Nephron progenitor cell (in vitro differentiated cells): ENCODE measurements at places on chromosomes 1 and 21.

DNA sequence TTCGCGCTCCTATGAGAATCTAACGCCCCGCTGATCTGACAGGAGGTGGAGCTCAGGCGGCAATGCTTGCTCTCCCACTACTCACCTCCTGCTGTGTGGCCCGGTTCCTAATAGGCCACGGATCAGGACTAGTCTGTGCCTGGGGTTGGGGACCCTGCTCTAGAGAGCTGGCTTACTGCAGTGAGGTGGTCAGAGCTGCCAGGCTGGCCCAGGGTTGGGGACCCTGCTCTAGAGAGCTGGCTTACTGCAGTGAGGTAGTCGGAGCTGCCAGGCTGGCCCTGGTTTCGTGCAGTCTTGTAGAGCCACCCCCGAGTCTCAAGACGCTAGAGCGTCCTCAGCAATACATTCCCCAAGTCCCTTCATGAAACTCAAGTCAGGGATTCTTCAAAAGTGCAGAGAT, 27.5 kb downstream of the SLC37A1 start:
- no peak for DNase-seq

GRCh38 chr1:117051224-117052064, 8.7 kb upstream of the TTF2 start:
- no peak for DNase-seq

GRCh38 chr1:16155537-16156410, at the start of gene EPHA2:
Gene EPHA2 (minus strand): TSS chr1:16156069. CDS start chr1:16155932, 137 bp downstream.
- peak; percentile 94 for DNase-seq

DNA sequence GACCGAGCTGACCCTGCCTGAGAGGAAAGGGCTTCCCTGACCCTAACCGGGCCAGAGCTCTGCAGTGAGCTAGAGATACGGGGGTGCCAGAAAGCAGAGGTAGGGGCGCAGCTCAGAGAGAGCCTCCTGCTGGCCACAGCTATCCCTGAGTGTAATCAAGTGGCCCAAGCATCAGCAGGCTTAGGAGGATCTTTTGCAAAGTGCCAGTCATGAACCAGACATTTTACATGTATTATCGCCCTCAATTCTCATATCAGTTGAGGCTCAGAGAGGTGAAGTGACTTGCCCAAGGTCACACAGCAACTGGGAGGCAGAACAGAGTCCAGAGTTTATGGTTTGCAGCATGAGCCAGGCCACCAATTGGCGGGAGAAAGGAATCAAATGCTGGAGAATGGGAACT, 7.0 kb upstream of the ID3 start:
- no peak for DNase-seq

DNA sequence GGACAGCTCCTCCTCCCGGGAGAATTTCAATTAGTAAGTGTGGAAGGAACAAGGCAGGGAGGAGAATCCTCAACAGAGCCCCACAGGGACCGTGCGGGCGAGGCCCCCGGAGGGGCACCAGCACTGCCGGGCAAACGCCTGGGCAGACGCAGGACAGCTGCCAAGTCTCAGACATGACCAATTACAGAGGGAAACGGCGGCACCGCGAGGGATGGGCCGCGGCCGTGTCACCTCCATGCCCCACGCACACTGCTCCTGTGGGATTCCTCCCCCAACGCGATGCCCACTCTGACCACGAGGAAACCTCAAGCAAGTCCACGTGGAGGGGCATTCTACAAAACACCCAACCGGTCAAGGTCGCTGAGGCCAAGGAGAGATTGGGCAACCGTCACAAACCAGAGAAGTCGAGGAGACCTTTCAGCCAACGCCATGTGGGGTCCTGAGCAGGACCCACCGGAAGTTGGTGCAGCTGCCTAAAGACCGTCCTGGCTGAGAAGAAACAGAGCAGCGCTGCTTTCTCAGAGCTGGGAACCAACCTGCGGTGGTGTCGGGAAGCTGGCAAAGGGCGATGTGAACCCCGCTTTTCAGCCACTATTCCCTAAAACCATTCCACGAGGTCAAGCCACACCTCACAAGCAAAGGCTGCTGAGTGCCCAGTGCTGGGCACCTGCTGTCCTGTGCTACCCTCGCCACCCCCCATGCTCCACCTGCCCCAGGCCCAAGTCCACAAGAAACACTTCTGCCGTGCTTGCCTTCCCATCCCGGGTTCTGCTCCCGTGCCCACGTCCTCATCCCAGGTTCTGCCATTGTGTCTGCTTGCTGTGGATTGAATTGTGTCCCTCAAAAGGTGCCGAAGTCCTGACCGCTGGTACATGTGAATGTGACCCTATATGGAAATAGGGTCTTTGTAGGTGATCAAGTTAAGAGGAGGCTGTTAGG, 1.4 kb upstream of the KRTAP10-4 start:
- DNase-seq: no peak

GRCh38 chr1:170155055-170155454, 9.3 kb downstream of the NTMT2 start:
- no peak for DNase-seq

- no peak for DNase-seq
Observed at GRCh38 chr1:1022302-1023009, 2.5 kb downstream of the AGRN start.

DNA sequence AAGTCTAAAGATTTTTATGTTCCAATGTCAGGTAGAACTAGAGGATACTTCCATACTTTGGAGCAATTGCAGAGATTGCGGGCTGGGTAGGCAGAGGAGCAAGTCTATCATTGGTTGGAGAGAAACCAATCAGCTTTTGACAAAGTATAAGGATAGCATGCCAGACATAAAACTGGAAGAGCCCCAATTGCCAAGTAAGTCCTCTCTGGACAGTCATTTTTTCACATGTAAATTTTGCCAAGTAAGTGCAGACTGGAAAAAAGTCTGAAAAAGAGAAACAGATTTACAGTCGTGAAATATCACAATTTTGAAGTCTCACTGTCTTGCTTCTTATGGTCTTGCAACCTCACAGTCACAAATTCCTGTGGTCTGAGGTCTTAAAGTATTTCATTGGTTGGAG, 131.4 kb upstream of the C21orf91 start:
- no peak for DNase-seq

GRCh38 chr1:34603594-34603993, 151.3 kb upstream of the GJB5 start:
- no peak for DNase-seq

- no peak for DNase-seq
Observed at GRCh38 chr1:204046346-204046745, 26.6 kb upstream of the SOX13 start.

GRCh38 chr21:44985441-44986401, 45.9 kb downstream of the SLX9 start:
- DNase-seq: no peak

- DNase-seq: no peak
Observed at GRCh38 chr1:63255153-63255552, 67.2 kb upstream of the FOXD3 start.

- DNase-seq: peak; percentile 48
Observed at GRCh38 chr1:170660281-170660713, 3.6 kb upstream of the PRRX1 start.

- no peak for DNase-seq
Observed at GRCh38 chr1:245419461-245419978, 264.7 kb downstream of the KIF26B start.

- DNase-seq: no peak
Observed at GRCh38 chr1:51488372-51489050, 30.6 kb downstream of the EPS15 start.

GRCh38 chr1:96973605-96974004, 252.0 kb downstream of the PTBP2 start:
- DNase-seq: no peak

GRCh38 chr21:33032434-33033047, 6.8 kb downstream of the OLIG2 start:
- DNase-seq: no peak
